ENCODE measurements at places on chromosomes 13 and 19.

DNA sequence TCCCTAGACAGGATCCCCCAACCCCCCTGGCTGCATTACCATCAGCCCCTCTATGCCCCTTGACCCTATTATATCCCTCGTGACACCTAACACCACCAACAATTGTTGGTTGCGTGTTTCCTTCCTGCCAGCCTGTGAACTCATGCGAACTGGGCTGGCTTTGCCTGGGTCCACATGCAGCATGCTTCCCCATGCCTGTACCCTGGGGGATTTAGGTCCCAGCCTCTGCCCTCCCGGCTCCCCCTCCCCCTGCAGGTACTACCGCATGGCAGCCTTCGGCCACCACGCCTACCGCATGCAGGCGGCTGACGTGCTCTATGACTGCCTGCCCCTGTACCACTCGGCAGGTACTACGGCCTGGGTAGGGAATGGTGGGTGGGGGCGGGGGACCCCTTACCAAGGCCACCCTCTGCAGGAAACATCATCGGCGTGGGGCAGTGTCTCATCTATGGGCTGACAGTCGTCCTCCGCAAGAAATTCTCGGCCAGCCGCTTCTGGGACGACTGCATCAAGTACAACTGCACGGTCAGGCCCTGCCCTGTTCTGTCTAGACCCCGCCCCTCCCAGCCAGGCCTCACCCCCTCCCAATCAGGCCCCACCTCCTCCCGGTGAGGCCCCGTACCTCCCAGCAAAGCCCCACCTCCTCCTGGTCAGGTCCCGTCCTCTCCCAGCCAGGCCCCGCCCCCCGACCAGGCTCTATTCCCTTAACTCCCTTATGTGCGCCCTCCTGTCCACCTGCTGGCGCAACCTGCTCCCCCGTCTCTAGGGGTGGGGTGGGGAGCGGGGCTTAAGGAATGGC, 18.5 kb downstream of the SLC27A1 start:
- DNase-seq, result peak; percentile 15

- DNase-seq, result no peak
Observed at GRCh38 chr13:85141401-85141800, 657.8 kb downstream of the SLITRK6 start.

DNA sequence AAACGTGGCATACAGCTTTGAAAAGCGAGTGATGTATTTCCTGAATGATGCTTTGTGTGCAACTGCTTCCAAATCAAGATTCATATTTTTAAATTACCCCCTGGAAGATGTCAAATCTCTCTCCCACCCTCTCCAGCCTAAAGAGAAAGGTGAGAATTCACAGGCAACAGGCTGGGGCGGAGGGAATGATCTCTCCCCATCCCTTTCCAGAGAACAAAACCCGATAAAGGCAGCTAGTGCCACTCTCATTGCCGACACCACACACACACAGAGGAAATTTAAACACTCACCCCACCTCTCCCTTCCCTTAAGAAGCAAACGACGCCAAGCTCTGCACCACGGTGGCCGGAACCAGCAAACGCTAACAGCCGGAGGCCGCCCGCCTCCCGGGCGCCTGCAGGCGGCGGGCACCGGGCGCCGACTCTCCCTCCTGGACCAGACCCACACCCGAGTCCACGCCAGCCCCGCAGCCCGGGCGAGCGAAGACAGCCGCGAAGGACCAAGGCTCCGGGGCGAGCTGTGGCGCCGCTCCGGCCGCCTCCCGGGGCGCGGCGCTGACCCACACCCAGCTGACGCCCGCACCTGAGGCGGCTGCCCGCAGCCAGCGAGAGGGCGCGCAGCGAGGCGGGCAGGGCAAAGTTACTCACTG, 477 bp downstream of the LNX2 start:
- DNase-seq, result peak; percentile 3

GRCh38 chr13:25660996-25661395, 289.2 kb downstream of the ATP8A2 start:
- DNase-seq, result no peak

Measured in Kasumi-1 (cell line).